HCT116 (cell line): ENCODE measurements at places on chromosomes 1 and 21. TPM values are rescaled to one million over a fixed set of nuclear protein-coding genes. Genes with fewer than 3 reads are reported as not detected.

The DPH5 gene
- 55.8 TPM for total RNA-seq

DNA sequence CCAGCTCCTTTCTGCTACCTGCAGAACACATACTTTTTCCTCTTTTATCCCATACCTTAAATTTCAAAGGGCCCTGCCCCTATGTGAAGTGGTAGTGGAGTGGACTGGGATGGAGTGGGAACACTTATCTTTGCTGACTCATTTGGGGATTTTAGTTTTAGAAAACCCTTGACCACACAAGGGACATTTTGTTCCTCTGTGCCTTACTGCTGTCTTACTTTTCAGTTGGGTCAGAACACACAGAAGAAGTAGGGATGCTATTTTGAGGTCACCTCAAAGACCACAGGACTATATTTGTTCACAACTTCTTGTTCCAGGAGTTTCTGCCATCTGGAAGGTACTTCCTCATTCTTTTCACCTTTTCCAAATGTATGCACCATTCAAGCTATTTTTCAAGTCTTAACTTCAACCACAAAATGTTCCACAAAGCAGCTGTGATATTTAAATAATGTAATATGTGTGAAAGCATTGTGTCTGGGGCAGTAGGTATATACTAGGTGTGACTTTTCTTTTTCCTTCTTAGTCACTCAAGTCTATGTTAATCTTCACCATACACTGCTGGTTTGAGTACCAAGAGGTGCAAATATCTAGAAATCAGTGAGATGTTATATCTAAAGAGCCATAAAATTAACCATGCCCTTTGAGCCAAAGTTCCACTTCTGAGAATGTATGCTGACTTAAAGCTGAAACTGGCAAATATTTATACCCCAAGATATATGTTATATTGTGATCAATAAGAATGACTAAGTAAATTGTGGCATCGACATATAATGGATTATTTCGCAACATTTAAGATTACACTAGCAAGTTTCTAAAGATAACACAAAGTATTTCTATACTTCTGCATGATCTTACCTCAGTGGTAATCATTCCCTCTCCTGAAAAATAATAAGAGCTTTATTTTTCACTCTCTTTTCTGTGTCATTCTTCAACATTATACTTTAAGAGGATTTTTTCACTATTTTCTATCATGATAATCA lies 308.5 kb downstream of the MRPL39 start:
- no peak overlapping the region for H3K4me3 ChIP-seq
- H3K4me1 ChIP-seq: no peaks in the 10 kb centered on the region
- no peak overlapping the region for H3K27ac ChIP-seq
- H3K36me3 ChIP-seq: no peaks in the 10 kb centered on the region
- no peaks in the 10 kb centered on the region for H3K27me3 ChIP-seq

DNA sequence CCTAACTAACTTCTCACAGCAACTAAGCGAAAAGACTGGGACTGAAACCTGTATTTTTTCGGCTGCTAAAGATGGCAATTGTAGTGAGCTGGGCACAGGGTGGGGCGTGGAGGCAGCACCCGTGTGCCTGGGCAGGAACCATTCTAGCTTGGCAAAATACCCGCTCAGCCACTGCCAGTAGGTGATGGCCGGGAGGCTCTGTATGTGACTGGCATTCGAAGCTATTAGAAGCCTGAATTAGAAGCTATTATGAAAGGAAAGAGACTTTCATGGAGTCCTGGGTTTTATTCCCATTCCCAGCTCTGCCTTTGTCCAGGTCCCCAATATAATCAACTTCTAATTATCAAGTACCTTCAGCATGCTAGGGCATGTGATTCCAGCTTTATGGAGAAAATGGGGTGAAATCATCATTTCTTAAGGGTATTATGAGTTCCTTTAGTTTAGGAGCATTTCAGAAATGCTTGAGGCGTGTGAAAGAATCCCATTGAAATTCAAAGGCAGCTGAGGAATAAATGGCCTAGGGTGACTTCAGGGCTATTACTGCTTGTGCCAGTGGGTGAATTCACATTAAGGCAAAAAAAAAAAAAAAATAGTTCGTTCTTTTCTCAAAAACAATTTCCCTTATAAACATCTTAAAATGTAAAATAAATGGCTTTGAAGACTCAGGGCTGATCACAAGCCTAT lies 125.6 kb downstream of the KCNN3 start:
- H3K4me3 ChIP-seq: no peak overlapping the region
- H3K27ac ChIP-seq: no peak overlapping the region
- H3K36me3 ChIP-seq: no peaks in the 10 kb centered on the region
- peaks cover 4% of the 10 kb centered on the region; the same call in 1 of the 2 replicates for H3K27me3 ChIP-seq
- no peak for DNase-seq

DNA sequence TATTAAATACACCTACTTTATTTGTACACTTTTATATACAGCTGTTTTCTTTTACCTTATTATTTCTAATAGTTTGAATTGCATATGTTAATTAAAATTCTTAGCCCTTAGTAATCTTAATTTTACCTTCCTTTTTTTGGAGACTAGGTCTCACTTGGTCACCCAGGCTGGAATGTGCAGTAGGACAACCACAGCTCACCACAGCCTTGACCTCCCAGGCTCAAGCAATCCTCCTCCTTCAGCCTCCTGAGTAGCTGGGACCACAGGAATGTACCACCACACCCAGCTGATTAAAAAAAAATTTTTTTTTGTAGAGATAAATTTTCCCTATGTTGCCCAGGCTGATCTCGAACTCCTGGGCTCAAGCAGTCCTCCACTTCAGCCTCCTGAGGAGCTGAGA lies 15.0 kb upstream of the SDC3 start:
- H3K4me3 ChIP-seq: no peak overlapping the region
- no peaks in the 10 kb centered on the region for H3K27me3 ChIP-seq
- no peak for DNase-seq
- H3K27ac ChIP-seq: no peak overlapping the region

DNA sequence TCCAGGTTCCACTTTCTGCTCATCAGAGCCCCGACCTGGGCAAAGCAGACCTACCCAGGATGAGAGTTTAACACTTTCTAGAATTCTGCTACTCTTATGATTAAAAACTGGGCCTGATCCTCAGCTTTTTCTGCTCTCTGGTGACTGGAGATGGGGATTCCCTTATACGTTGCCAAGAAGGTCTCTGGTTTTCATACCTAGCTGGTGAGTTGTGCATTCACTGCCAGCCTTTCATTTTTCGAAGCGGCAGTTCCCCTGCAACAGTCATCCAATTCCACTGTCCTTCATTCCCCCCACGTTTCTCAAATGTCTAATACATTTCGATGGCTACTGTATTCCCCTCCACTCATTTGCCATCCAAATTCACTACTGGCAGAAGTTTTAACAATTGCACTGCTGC lies 135.3 kb downstream of the ADSS2 start:
- no peak for DNase-seq
- H3K4me1 ChIP-seq: no peaks in the 10 kb centered on the region
- no peak overlapping the region for H3K4me3 ChIP-seq
- H3K36me3 ChIP-seq: no peaks in the 10 kb centered on the region

- H3K36me3 ChIP-seq: no peaks in the 10 kb centered on the region
- no peak overlapping the region for H3K4me3 ChIP-seq
- H3K4me1 ChIP-seq: peaks cover 25% of the 10 kb centered on the region
- H3K27me3 ChIP-seq: no peaks in the 10 kb centered on the region
- no peak overlapping the region for H3K27ac ChIP-seq
These were observed 1.9 kb downstream of the TMCO4 start for GRCh38 chr1:19797827-19798226.

DNA sequence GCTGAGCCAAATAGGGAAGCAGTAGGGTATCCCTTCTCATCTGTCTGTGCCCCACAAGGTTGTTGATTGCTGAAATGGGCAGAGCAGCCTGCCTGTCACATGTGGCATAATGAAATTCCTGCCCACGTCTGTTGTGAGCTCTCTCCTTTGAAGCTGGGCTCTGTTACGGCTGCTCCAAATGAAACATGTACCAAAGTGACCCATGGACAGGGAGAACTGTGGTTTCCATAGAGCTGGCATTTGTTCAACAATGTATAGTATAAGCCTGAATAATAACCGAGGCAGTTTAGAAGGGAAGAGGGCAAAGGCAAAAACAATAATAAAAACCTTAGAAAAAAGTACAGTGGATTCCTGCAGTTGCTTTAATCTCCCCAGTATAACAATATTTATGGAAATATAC lies 149.7 kb downstream of the LYPLAL1 start:
- H3K4me3 ChIP-seq: no peak overlapping the region
- peaks cover 29% of the 10 kb centered on the region for H3K4me1 ChIP-seq
- H3K27me3 ChIP-seq: no peaks in the 10 kb centered on the region

DNA sequence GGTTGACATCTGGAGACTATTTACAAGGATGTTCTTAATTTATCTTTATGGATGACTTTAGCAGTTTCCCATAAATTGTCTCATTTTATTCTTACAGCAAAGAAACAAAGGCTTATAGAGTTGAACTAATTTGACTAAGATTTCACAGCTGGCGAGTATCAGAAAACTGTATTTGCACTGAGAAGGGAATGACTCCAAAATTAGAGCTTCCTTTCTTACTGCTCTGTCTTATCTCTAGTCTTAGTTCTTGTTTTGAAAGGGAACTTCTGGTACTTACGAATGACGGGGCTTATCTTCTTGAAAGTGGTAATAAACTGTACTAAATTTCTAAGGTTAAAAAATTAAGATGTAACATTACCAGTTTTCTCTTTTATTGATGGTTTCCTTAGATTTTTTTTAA lies 13.6 kb downstream of the CNST start:
- no peaks in the 10 kb centered on the region for H3K36me3 ChIP-seq
- no peaks in the 10 kb centered on the region for H3K27me3 ChIP-seq
- no peak overlapping the region for H3K27ac ChIP-seq
- no peak overlapping the region for H3K4me3 ChIP-seq
- no peak for DNase-seq
